Upper lobe of left lung (tissue), 6 donors: ENCODE measurements at places on chromosomes 12 and 14. TPM values are rescaled to one million over a fixed set of nuclear protein-coding genes. Genes with fewer than 3 reads are reported as not detected.
A peak's percentile ranks its signal among the peaks of the same experiment; 100 is the strongest.

Gene EML1
- 55.5 TPM for total RNA-seq

Gene C12orf60
- 3.4 TPM for total RNA-seq

Gene TMEM132D
- total RNA-seq = 0.30 TPM

Gene ANKS1B
- total RNA-seq = 7.9 TPM

Gene MARK3
- 102 TPM for total RNA-seq

Gene NXPH4
- total RNA-seq = 0.22 TPM

Gene DBX2
- not detected for total RNA-seq

Gene ALX1
- total RNA-seq = not detected

Gene PNMA1
- 12.6 TPM for total RNA-seq

- no peak for DNase-seq
These were observed 176.2 kb upstream of the NOVA1 start for GRCh38 chr14:26773906-26774593.

DNA sequence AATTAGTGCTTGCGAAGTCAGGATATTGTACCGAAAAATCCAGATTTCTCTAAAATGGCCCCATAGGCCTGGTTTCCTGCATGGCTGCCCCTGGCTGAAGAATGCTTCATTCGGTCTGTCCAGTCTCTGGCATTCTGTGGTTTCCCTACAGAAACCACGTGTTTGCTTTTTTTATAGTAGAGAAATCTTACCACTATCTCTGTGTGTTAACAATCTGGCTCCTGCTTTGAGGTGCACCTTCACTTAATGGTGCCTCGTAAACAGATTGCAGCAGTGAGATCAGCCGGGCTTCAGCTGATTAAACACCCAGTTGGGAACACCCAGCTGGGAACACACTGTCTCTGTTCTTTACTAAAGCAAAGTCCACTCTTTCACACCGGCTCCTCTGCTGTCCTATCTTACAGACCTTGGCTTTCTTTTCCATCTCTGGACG is 6.7 kb upstream of the DNAAF2 start:
- DNase-seq = no peak

DNA sequence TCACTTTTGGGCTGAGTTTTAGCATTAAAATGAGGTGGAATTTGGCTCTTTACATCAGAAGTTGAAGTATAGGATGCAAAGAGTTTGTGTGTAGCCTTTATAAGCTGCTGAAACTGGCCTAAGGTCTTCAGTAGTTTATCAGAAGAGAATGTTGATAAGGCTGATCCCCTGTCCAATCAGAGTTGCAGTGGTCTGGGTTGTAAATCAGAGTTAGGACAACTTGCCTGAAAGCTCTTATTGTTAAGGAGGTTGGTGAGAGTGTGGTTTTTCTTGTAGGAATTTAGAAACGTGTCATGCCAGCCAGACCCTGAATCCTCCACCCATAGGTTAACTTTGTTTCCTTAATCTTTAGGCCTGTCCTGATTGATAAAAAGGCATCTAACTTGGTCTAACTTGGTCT is 143.5 kb downstream of the ST8SIA1 start:
- no peak for DNase-seq

DNA sequence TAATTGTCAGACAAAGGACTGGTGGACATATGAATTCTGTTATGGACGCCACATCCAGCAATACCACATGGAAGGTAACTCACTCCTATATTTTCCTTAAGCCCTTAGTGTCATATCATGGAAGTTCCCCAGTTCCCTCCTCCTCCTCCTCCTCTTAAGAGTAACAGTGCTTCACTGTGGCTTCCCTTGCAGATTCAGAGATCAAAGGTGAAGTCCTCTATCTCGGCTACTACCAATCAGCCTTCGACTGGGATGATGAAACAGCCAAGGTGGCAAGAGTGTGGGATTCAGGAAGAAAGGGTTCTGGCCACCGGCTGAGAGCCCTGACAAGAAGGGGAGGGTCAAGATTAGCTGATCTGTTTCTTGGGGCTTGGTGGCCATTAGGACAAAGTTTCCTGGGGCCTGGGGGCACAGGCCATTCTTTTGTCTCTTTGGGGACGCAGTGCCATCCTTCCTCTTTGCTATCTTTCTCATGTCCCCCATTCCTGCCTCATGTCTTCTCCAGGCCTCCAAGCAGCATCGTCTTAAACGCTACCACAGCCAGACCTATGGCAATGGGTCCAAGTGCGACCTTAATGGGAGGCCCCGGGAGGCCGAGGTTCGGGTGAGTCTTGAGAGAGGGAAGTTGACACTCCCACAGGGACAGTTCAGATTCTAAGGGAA is 2.0 kb downstream of the OS9 start:
- no peak for DNase-seq

DNA sequence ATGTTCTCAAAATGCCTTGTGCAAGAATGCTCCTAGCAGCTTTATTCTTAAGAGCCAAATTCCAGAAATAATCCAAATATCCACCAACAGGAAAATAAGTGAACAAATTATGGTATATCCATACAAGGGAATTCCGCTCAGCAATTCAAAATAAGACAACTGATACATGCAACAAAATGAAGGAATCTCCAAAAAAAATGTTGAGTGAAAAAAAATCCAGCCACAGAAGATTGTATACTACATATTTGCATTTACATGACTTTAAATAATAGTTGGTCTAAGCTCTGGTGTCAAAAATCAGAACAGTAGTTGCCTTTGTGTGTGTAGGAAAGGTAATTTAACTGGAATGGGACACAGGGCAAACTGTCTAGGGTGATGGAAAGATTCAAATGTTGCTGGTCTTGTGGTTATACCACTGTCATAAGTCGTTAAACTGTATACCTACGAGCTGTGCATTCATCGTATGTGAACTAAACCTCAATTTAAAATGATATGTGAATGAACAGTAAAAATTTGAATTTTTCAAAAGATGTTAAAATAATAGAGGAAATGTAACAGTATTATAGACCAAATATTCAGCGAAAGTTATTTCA is 3.2 kb downstream of the CD69 start:
- no peak for DNase-seq

DNA sequence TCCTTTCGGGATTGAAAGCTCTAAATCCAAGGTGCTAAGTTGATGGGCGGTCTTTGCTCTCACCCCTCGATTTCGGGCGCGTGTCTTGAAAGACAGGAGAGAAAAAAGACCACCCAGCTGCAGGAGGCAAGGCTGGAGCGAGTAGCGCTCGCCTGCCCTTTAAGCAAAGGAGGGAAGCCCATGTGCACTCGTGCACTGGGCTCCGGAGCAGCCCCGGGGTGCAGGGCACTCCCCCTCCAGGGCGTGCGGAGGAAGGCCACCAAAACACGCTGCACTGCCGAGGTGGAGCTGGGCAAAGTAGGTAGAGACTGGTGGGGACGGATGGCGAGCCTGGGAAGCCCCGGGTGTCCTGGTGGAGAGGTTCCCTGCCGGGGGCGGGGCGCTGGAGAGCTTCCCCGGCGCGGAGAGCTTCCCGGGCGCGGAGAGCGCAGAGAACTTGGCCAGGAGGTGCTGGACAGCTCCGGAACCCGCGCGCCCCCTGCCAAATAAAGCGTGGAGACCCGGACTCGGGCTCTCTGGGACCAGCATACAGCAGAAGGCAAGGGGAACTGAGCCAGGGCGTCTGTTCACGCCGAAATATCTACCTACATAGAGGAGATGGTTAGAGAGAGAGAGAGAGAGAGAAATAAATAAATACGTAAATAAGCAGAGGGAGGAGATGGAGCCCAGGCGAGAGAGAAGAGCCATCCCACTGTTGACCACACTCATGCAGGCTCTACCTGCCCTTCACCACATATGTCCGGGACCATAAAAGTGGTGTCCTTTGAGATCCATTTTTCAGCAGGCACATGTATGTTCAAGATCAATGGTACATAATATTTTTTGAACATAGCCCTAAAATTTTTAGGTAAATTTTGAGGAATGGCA is 662 bp upstream of the NELL2 start:
- peak; percentile 84 for DNase-seq

DNA sequence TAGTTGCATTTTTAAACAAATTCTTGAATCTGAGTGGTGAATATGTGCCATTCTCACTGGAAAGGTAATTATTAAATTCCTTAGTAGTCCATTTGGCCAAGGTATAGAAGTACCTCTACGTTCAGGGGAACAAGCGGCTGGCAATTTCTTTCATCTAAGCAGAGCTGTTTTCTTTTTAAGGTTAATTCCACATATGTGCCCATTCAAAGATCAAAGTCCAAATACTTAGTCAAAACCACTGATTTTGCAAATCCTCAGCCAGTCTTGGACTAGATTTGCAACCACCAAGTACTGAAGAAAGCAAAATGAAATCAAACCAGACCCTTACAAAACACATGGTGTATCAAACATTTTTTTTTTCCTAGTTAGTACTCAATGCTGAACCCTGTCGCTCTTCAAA is 68.7 kb upstream of the JDP2 start:
- DNase-seq = no peak

DNA sequence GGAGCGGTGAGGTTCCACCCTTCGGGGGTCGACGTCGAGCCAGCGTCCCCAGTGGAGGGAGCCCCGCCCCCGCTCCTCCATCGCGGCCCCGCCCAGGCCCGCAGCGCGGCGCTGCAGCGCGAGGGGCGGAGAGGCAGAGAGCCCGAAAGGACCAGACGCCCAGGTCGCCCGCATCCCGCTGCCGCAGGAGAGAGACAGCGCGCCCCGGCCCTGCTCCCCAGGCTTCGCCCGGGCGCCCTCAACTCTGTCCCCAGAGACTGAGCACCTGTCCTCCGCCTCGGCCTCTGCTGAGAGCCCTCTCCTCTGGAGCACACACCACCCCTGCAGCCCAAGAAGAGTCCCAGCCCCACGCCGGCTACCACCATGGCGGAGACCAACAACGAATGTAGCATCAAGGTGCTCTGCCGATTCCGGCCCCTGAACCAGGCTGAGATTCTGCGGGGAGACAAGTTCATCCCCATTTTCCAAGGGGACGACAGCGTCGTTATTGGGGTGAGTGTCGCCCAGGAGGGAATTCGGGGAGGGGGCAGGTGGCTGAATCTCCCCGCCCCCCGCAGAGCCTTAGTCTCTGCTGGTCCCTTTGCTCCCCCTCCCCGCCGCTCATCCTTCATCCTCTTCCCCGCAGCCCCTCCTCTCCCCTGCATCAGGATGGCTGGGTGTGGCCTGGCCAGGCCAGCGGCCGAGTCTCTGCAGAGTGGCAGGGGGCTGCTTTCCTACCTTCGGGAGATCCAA is at the start of gene KIF5A:
Gene KIF5A (plus strand): TSS at position 136 of the 732 bp plus-strand sequence. CDS start 228 bp downstream, at position 364.
- DNase-seq = peak; percentile 28

- no peak for DNase-seq
These were observed 129.1 kb upstream of the TBX3 start for GRCh38 chr12:114812858-114813761.

DNA sequence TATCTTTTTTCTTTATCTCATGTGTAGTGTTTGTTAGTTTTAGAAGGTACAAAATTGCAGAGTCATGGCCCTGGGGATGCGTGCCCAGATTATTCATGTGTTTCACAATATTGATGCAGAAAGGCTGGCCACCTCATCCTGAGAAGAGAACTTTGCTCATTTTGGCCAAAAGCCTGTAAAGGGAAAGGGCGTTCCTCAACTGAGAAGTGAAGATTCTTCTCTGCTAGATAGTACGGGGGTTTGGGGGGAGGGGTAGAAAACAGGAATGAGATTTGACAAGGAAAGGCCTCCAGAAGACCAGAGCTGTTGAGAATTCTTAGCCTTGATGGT is 1.7 kb downstream of the MGST1 start:
- DNase-seq = no peak

GRCh38 chr12:21539797-21540196 is 13.7 kb downstream of the SPX start:
- no peak for DNase-seq
